Urinary bladder (tissue), 4 donors: ENCODE measurements at places on chromosomes 12 and 14.

- no peak for DNase-seq
Observed at GRCh38 chr12:56258820-56259183, 618 bp upstream of the ANKRD52 start.

GRCh38 chr12:104630230-104630670 lies 173.5 kb downstream of the CHST11 start:
- DNase-seq = no peak

GRCh38 chr12:112151766-112152541 lies 26.6 kb downstream of the TRAFD1 start:
- DNase-seq = no peak

GRCh38 chr14:64636980-64637429 lies 67.2 kb upstream of the PLEKHG3 start:
- no peak for DNase-seq

GRCh38 chr14:76305268-76305826 lies 70.6 kb upstream of the ESRRB start:
- DNase-seq = no peak

DNA sequence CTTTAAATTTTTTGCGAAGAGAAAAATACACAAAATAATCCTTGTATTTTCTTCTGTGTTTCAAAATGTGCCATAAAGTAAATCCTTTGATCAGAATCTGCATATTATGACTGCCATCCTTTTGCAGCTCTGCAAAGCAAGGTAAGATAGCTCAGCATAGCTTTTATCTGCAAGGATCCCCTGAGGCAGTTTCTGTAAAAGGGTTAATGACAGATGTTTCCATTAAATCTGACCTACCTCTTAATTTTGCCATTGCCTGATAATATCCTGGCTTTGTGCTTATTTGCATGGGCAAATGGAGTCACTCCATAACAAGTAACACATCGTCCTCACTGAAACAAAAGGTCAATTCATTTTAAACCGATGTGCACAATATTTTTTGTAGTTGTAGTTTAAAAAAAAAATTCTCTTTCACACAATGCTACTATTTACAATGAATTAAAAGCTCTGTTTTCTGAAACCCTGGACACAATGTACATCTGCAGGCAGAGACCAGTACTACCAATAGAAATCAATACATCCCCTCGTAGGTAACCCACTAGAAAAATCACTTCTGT lies 108.5 kb upstream of the SOX5 start:
- DNase-seq = no peak

- no peak for DNase-seq
Observed at GRCh38 chr12:115386946-115387345, 703.0 kb upstream of the TBX3 start.

DNA sequence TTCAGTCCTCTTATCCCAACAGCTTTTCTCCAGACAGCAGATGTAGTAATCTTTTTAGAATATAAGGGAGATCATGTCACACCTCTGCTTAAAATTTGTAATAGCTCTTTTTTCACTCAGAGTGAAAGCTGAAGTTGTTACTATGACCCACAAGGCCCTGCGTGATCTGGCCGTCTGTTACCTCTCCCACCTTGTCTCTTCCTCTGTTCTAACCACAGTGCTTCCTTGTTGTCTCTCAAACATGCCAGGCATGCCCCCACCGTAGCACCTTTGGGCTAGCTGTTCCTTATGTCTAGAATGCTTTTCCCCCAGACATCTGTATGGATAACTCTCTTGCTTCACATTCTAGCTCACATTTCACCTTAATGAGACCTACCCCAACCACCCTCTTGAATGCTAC lies 6.5 kb downstream of the NECAP1 start:
- no peak for DNase-seq

- DNase-seq = no peak
Observed at GRCh38 chr12:110741341-110742095, 1.2 kb downstream of the PPP1CC start.

DNA sequence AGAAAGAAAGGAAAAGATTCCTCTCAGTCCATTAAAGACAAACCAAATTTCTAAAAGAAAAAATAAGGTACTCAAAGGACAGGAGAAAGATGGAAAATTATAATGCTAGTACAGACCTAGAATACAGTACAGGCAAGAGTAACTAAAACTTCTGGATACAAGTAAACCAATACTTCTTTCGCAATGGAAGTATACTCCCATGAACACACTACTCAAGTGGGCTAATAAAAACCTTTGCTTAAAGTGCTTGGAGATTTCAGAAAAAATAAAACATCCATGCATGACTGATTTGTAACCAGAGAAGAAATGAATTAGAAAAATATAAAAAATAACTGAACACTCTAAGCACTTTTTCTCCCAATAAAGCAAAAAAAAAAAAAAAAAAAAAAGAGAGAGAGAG lies 3.5 kb downstream of the ZBTB25 start:
- DNase-seq = no peak

- DNase-seq = no peak
Observed at GRCh38 chr12:12349711-12350665, at the start of gene MANSC1. Gene MANSC1, minus strand, starts transcription at chr12:12350242. Its CDS starts 6,928 bp downstream, at chr12:12343314.

DNA sequence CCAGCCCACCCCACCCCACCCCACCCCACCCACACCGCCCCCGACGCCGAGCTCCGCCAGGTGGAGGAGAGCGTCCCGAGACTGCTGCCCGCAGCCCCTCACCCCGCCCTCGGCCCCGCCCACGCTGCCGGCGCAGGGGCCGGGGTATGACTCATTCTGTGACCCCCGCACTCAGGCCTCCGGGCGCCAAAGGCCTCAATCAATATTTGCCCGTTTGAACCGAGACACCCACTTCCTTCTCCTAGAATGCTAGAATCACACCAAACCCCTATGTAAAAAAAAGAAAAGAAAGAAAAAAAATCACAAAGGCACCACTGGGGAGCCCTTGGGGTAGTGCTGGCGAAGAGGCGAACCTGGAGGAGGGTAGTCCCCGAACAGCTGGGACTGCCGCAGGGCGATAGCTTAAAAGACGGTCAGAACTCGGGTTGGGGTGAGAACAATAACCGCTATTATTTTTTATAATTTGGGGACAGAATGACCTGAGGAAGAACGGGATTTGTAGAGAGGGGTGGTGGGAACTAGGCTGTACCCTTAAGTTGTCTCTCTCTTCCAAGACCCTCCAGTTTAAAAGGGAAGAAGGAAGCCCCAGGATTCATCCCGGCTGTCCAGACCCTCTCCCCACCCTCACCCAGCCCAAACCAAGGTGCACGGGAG lies 894 bp downstream of the KRT8 start:
- DNase-seq = no peak

DNA sequence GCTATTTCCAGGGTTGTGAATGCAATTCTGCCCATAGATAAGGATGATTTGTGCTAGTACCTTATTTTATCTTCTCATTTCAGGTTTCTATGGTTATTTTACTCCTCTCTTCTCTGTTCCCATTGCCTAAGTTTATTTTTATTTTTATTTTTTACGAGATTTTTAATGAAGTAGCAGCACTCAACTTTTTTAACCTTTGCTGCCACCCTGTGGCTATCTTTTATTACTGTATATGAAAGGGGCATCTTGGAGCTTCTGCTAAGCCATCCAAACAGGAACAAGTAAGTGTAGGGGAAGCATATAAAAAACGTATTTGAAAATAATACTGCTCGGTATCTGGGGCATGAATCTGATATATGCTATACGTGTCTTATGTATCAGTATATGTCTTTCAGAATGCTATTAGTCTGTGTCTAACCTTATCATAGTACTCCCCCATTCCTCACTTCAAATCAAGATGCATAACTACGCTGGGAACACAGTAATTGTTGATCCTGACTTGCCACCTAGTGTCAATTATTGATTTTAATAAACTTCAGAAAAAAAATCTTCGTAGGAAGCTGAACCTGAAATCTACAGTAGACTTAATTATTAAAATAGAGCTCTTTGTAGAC lies 60.3 kb downstream of the KLRG1 start:
- peak; percentile 6 for DNase-seq

DNA sequence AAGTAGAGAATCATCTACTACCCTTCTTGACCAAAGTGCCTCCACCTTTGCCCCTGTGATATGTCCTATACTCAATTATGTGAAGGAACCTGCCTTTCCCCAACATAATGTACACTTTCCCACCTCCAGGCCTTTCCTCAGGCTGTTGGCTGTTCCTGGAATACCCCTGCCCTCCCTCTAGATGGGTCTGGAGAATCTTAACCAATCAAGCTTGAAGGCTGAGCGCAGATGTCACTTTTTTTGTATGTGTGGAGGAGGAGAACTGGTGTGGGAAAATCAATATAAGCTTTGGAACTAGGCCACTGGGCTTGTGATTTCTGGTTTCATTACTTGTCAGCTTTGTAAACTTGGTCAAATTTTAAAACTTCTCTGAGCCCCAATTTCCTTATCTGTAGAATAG lies 4.7 kb downstream of the BMAL2 start:
- no peak for DNase-seq

GRCh38 chr12:125518074-125518473 lies 452.8 kb downstream of the AACS start:
- no peak for DNase-seq

GRCh38 chr12:50401500-50402081 lies 906 bp downstream of the LARP4 start:
- DNase-seq = no peak

DNA sequence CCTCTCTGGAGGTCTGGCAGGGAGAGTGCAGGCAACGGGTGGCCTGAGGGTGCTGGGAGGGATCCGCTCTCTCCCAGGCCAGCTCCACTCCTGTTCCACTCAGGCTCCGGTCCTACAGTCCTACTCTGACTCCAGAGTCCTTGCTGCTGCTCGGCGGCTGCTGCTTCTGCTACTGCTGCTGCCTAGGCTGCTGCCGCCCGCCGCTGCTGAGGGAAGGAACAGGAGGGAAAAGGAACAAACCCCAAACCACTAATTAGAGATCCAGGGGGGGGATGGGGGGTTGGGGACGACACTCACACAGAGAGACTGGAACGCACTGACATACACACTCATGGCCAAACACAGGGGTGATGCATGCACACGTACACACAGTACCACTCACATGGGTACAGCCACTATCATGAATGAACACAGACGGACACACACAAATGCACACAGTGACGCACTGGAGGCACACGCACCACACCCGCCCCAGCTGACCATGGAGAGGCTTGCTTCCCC lies at the start of gene SP7:
TSS of gene SP7 (minus strand) at position 174 of the 501 bp plus-strand sequence. CDS start 708 bp downstream, outside the sequence.
- DNase-seq = no peak

DNA sequence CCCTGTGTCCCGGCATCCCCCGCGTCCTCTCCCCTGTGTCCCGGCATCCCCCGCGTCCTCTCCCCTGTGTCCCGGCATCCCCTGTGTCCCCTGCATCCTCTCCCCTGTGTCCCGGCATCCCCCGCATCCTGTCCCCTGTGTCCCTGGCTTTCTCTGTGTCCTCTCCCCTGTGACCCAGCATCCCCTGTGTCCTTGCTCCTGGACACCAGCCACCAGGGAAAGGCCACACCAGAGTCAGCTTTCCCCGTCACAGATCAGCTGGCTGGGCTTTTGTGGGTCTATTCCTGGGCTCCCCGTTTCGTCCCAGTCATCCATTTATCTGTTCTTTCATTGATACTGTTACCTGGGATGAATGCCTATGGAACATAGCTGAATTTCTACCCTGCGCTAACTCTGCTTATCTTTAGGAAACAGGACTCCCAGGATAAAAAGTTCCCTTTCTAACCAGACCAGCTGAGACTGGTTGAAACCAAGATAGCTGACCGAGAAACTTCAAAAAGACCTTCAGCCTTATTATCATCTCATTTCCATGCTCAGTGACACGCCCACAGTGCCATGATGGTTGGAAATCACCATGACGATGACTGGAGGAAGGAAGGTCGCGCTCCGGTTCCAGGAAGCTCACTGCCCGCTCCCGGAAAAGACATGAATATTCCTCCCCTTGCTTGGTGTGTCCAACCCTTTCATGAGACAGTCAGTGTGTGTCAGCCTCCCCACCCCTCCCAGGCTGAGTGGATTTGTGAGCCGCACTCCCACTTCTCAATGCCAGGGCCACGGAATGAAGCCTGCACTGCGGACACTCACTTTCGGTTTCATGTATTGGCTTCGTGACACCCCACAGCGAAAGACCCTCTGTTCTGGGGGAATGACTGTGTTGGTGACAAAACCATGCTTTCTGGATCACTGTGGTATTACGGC lies 276.4 kb upstream of the SFSWAP start:
- no peak for DNase-seq

DNA sequence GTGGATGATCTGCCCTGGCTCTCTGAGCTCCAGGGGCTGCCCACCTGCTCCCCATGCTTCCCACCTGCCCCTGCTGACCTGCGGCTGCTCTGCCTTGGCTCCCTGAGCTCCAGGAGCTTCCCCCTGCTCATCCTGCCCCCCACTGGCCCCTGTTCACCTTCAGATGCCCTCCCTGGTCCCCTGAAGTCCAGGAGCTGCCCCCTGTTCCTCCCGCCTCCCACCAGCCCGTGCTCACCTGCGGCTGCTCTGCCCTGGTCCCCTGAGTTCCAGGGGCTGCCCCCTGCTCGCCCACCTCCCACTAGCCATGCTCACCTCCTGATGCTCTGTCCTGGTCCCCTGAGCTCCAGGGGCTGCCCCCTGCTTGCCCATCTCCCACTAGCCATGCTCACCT lies 219.7 kb downstream of the TMEM121 start:
- no peak for DNase-seq

GRCh38 chr12:54004841-54005530 lies 3.8 kb upstream of the HOXC8 start:
- no peak for DNase-seq
